Stimulated activated CD8-positive, alpha-beta memory T cell treated with anti-CD3 and anti-CD28 coated beads, Interleukin-15, amount 100 ng/mL, for 48 hours (primary cell): ENCODE measurements at places on chromosomes 16 and 17.

DNA sequence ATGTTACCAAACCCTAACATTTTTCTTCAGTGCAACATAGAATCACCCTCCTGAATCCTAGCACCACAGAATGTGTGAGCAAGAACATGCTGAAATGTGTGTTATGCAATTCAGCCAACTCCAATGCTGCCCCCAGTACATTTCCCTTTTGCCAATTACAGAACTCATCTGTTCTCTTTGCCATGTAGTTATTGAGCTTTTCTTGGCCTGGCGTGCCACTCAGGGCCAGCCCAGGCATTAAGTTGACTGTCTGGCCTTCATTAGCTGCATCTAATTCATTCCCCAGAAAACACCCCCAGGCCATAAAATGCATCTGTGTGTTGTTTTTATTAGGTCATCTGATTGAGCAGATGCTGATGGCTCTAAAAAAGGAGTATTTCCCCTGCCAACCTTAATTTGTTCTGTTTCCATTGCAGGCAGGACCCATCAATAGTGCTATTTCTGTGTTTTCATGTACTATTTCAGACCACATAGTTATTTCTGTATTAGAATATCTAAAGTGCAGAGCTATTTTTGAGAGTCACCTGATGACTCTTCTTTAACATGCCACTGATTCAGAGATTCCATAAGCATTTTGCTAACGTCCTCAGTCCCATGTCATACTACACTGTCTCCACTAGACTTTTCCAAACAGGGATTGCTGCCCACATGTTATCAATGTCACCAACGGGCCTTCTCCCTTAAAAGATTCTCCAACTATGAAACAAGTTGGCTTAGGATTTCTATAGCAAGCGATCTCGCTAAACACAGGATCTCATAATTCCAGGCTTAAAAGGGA is 969.7 kb downstream of the CDH11 start:
- no peak for DNase-seq

GRCh38 chr17:28573966-28574480 is 2.7 kb downstream of the ALDOC start:
- no peak for DNase-seq

- DNase-seq, result no peak
These were observed 98.8 kb downstream of the SYCE1L start for GRCh38 chr16:77297996-77298395.

DNA sequence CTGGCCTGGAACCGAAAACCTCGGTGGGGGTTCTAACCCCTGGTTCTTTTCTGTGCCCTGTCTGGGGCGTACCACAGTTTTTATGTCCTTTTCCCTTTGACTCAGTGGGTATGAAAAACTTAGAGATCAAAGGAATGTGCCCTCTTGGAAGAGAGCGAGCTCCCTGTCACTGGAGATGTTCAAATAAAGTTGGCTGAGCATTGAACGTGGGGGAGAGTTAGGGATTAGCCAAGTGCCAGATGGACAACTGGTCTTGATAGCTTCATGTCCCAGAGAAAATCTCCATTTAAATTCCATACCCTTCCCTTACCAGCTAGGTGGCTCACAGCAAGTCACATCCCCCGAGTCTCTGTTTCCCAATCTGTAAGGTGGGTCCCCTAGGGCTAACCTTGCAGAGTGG is 9.5 kb downstream of the ADGRG1 start:
- no peak for DNase-seq

DNA sequence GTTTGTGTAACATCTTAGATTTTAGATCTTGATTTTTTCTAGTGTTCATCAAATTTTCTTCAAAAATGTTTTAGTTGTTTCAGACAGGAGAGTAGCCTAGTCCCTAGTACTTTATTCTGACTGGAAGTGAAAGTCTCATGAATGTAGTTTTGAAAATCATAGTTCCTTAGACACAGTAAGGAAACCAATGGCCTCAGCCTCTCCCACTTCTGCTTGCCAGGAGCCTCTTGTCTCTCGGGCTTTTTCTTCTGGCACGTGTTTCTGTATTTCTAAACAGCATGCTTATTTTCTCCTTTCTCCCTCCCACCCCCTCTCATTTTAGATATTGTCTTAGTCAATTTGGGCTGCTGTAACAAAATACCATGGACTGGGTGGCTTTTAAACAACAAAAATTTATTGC is 9.8 kb downstream of the SLFN5 start:
- no peak for DNase-seq

- no peak for DNase-seq
These were observed 126.3 kb downstream of the ABCC1 start for GRCh38 chr16:16075488-16076422.

DNA sequence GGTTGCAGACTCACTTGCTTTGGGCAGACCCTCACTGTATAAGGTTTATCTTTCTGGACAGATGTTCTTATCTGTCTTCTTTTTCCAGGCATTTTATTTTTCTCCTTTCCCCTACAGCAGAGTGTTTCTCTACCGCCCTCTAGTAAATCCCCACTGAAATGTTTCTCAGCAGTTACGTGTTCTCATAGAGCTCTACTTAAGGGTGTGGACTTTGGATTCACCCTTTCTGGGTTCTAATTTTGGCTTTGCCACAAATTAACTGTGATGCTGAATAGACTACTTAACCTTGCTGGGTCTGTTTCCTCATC is 2.0 kb downstream of the ADAT1 start:
- no peak for DNase-seq

DNA sequence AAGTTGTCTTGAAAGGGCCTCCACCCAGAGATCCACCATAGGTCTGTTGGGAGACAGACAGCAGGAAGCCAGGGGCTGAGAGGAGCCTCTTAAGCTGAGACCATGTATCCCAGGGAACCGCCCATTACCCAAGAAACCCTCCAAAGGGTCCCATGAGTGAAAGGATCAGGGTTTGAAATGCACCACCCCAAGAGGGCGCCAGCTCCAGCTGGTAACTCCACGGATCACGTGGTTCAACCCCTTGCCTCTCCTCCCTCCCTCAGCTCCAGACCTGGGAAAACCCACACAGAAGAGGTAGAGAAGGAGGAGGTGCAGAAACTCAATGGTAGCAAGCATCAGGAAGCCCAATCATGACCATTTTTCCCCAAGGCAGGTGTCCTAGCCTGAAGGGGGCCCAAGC is 148.7 kb downstream of the AIPL1 start:
- no peak for DNase-seq

DNA sequence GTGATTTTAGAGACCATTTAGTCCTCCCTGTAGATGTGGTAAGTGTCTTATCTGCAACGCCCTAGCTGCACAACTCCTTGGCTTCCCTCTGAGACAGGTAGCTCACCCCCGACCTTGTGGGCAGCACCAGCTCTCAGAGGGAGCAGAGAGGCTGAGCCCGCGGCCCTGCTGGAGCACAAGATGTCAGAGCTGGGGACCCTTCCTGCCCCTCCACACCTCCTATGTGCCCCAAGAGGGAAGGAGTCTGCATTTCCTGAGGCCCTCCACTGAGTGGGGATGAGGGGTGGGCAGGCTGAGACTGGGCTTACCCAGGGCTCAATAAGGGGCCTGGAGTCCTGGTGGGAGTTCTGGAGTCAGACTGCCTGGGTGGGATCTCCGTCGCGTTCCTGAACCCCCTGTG is 12.2 kb upstream of the ADGRG1 start:
- no peak for DNase-seq

DNA sequence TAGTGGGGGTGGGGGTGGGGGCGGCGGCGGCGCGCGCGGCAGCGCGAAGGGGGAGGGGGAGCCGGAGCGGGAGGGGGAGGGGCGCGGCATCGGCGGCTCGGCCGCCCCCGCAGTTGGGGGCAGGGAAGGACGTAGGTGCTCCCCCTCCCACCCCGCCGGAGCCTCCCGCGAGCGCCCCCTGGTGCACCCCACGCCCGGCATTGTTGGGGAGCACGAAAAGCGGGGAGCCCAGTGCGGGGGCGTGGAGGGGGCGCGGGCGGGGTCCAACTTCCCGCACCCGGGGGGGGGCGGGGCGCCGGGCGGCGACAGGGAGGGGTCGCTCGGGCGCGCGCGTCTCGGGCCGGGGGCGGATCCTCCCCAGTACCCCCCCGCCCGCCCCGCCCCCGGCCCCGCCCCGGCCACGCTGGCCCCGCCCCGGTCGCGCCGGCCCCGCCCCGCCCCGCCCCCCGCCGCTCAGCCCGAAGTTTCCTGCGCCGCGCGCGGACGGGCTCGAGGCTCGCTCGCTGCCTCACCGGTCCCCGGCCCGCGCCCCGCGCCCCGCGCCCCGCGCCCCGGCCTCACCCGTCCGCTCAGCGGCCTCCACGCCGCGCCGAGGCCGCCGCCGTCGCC is at the start of gene CACNA1H:
Gene CACNA1H, plus strand, starts transcription at position 456 of the 609 bp plus-strand sequence. CDS start 632 bp downstream, outside the sequence.
- DNase-seq, result peak; percentile 18

GRCh38 chr17:9693755-9694154 is 48.4 kb downstream of the USP43 start:
- DNase-seq, result no peak

DNA sequence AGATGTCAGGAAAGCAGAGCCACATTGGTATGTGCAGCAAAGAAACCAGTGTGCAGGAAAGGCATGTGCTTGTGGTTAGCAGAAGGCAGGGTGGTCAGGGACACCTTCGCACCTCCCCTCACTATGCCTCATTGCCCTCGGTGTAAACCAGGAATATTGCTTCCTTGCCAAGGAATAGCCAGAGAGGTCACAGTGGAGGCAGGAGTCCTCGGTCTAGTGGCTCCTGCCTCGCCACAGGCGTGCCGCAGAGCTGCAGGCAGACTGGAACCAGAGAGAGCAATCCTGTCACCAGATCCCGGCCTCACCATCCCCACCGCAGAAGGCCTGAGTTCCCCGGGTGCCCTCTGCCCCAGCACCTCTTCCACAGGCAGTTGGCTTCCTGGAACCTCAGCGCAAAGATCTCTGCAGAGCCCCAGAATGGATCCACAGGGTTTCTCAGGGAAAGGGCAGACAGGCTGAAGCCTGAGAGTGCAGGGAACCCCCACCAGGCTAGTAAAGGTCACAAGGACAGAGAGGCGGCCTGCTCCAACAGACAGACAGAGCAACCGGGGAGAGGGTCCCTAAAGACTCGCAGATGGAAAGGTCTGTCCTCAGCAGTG is 21.6 kb downstream of the CCDC182 start:
- no peak for DNase-seq

- no peak for DNase-seq
These were observed 1.3 kb downstream of the GNGT2 start for GRCh38 chr17:49209061-49209571.

DNA sequence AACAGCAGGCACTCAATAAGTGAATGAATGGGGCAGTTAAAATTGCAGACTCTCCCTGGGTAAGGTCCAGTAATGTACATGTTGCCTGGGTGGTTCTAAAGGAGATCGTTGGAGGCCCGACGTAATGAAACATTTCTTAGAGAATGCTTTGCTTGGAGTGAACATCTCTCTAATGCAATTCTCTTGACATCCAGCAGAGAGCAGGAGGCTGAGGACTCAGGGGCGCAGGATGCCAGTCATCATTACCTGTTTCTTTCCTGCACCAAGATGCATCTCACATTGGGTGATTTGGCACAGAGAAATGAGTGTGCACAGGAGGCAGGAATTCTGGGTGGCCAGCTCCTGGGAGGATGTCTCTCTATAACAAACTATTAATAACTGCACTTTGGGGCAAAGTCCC is 130.3 kb upstream of the RBBP6 start:
- no peak for DNase-seq

DNA sequence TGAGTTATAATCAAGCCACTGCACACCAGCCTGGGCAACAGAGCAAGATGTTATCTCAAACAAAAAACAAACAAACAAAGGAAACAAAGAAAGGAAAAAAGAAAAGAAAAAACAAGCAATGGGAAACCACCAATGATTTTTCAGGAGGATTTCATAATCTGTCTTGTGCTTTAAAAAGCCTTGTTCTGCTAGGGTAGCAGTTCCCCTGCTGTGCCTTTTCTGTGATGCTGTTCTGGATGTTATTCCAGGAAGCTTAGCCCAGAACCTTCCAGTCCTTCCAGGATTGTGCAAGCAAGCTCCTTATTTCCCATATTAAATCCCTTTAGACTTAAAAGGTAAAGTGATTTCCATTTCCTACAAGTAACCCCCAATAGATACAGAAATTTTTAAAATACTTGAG is 171.1 kb downstream of the ABCC12 start:
- no peak for DNase-seq

GRCh38 chr16:4086153-4086552 is 30.1 kb downstream of the ADCY9 start:
- no peak for DNase-seq

DNA sequence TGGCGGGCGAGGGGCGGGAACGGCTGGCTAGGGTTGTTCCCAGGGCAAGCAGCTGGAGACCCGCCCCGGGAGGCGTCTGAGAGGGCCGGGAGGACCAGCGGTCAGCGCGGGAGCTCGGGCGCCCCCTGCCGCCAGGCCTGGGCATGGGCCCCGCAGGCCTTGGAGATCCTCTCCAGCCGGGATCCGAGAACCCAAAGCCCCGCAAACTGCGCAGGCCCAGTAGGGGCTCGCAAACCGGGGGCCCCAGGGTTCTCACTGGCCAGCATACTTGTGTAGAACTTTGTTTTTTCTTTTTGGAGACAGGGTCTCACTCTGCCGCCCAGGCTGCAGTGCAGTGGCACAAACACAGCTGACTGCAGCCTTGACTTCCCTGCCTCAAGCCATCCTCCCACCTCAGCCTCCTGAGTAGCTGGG is 20.8 kb upstream of the ZNF423 start:
- no peak for DNase-seq

DNA sequence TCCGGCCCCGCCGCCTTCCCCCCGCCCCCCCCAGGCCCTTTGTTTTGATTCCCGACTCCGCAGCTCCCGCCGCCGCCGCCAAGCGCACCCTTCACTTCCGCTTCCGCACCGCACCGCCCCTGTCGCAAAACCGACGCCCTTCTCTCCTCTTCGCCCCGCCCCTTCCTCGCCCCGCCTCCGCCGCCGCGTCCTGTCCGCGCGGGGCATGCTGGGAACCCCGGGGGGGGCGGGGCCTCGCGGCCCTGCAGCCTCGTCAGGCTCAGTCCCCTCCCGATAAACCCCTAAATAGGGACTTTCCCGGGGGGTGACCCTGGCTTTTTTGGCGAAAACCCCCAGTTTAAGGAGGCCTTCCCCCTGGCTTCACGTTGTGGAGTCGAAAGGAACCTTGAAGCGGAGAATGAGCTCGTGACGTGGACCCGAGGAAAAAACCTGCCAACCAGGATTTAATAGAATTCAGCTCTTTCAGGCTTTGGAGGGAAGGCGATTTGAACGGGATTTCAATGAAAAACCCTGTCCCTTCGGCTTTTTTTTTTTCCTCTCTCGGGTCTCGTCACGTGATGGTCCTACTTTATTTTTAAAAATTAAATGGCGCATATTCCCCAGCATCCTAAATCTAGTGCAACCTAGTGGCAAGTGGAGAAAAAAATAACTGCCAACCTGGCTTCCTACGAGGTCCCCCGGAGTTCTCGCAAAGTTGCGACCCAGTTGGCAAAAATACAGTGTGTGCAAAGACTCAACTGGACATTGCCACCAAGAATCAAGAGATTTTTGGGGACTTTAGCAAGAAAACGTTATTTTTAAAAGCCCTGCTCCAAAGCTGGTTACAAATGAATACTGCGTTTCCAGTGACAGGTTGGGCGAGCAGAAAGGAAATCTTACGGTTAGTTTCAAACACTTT is at the start of gene MARF1:
Gene MARF1, minus strand, starts transcription at position 107 of the 898 bp plus-strand sequence. CDS start 3,921 bp downstream, outside the sequence.
- peak; percentile 99 for DNase-seq
